Vagina (tissue), 2 donors: ENCODE measurements at places on chromosomes 7 and 10.

DNA sequence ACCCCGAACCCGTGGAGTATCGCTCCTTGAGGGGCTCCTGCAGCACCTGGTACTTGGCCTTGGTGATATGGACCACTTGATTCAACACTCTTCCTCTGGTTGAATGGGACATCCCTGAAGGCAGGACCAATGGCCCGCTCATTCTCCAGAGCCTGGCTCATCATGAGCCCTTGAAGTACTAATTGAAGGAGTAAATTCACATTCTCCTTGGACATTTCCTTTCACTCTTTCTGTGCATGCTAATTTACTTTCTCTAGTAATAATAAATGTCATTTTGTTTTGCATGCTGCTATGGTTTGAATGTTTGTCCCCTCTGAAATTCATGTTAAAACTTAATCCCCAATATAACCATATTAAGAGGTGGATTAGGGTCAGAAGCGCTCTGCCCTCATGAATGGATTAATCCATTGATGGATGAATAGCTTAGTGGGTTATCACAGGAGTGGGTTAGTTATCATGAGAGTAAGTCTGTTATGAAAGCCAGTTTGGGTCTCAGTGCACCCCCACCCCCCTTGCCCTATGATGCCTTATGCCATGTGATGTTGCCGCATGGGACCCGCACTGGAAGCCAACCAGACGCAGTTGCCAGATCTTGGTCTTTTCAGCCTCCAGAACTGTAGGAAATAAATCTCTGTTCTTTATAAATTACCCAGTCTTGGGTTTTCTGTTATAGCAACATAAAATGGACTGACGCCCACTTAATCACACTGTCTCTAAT lies 23.8 kb downstream of the FGFBP3 start:
- no peak overlapping the region for H3K4me3 ChIP-seq
- no peak overlapping the region for H3K27ac ChIP-seq
- no peak for DNase-seq
- H3K36me3 ChIP-seq: no peaks in the 10 kb centered on the region
- H3K4me1 ChIP-seq: peaks cover 31% of the 10 kb centered on the region
- no peaks in the 10 kb centered on the region for H3K27me3 ChIP-seq

- no peak overlapping the region for H3K27ac ChIP-seq
- H3K36me3 ChIP-seq: no peaks in the 10 kb centered on the region
- no peak for DNase-seq
- H3K4me1 ChIP-seq: peaks cover 26% of the 10 kb centered on the region
- no peaks in the 10 kb centered on the region for H3K27me3 ChIP-seq
These were observed 217.0 kb downstream of the CREB5 start for GRCh38 chr7:28629216-28629842.

DNA sequence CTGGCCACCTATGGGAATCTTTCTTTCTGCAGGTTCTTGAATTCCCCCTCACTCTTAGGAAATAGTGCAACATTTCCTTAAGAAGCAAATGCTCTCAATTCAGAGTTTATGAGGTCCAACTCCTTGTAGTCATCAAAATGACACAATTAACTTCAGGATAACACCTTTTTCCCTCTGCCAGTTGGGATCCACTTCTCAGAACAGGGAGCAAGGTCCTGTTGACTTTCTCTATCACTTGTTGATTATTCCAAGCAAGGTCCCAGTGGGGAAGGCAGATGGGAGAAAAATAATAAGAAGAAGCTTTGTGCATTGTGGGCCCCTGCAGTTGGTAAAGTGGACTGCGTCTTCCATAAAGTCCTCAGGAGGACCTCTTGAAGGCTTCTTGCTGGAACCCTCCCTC lies 315.6 kb upstream of the NPSR1 start:
- H3K4me1 ChIP-seq: no peaks in the 10 kb centered on the region
- H3K4me3 ChIP-seq: no peak overlapping the region
- H3K27me3 ChIP-seq: no peaks in the 10 kb centered on the region
- no peaks in the 10 kb centered on the region for H3K36me3 ChIP-seq
- H3K27ac ChIP-seq: no peak overlapping the region
- no peak for DNase-seq

DNA sequence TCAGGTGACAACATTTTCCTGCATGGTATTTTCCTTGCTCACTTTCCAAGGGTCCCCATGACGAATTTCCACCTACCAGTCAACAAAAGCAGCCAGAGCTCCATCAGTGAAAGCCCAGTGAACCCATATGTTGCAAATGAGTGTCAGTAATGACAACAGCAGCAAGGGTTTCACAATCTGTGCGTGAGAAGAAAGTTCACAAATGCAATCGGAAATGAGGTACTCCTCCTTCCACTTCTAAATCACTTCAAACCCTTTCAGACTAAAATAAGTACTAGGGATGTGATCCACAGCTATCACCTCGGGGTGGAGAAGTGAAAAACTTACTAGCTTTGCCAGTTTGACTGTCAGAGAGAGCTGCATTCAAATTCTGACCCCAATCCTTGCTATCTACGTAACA lies 55.6 kb upstream of the BET1 start:
- no peaks in the 10 kb centered on the region for H3K36me3 ChIP-seq
- DNase-seq: no peak
- no peaks in the 10 kb centered on the region for H3K4me1 ChIP-seq
- no peaks in the 10 kb centered on the region for H3K27me3 ChIP-seq

DNA sequence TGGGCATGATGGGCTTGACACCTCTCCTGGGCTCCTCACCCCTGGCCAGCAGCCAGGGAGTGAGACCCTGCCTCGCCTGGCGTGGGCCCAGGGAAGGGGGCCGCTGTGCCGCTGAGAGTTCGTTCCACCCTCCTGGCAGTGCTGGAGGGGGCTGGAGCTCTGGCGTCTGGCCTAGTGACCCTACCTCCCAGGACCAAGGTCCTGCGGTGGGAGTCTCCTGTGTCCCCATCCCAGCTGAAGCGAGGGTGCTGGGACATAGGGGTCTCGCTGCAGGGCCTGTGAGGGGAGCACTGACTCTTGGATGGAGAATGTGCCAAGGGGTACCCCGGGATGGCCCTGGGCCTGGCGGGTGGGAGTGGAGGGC lies 1.2 kb downstream of the GTF2IRD1 start:
- DNase-seq: no peak
- peak overlapping the region; percentile 97 for H3K27ac ChIP-seq
- H3K27me3 ChIP-seq: no peaks in the 10 kb centered on the region
- H3K4me3 ChIP-seq: peak overlapping the region; percentile 96

DNA sequence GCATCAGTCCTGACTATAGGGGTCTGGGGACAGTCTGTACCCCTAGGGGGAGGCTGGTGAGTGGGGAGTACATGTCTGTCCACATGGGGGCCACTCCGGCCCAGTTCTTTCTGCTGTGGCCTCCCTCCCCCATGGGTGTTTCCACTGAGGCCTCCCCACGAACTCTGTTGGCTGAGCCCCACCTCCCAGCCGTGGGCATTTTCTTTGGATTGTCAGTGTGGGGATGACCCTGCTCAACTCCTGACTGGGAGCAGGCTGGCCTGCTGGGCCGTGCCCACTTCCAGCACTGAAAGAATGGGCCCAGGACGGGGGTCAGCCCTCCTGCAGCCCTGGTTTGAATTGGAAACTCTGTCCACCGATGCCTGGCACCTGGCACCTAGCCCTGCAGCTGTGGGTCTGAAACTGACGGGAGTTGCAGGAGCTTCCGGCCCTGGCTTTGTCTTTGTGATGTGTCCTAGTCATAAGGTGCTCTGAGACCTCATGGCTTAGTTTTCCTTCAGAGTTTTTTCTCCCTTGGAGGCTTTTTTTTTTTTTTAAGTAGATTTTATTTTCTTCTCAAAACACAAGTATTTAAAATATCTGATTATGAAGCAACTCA lies 46.5 kb downstream of the LHPP start:
- H3K36me3 ChIP-seq: no peaks in the 10 kb centered on the region
- no peak overlapping the region for H3K27ac ChIP-seq
- H3K4me3 ChIP-seq: no peak overlapping the region
- no peaks in the 10 kb centered on the region for H3K4me1 ChIP-seq
- no peaks in the 10 kb centered on the region for H3K27me3 ChIP-seq

DNA sequence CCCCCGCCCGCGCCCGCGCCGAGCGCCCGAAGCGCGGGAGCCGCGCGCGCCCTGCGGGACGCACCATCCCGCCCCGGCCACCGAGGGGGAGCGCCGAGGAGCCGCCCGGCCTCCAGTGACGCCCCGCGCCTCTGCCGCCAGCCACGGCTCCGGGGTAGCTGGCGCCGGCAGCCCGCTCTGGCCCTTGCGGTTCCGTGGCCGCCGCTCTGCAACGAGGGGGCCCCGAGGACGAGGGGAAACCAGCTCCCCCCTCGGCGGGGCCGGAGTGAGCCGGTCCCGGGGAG lies at the start of gene PAXIP1:
TSS of gene PAXIP1 (minus strand) at position 33 of the 284 bp plus-strand sequence. CDS start 195 bp downstream, outside the sequence.
- no peaks in the 10 kb centered on the region for H3K27me3 ChIP-seq
- H3K27ac ChIP-seq: peak within 1 kb of the TSS; percentile 93
- DNase-seq: no peak
- H3K36me3 ChIP-seq: peaks cover 6% of the 10 kb centered on the region
- H3K4me3 ChIP-seq: peak within 1 kb of the TSS; percentile 96
- H3K4me1 ChIP-seq: peaks cover 28% of the 10 kb centered on the region

GRCh38 chr10:78627254-78627795 lies 441.4 kb upstream of the ZMIZ1 start:
- no peaks in the 10 kb centered on the region for H3K27me3 ChIP-seq
- H3K4me3 ChIP-seq: no peak overlapping the region
- DNase-seq: no peak
- H3K4me1 ChIP-seq: no peaks in the 10 kb centered on the region
- H3K27ac ChIP-seq: no peak overlapping the region

- DNase-seq: no peak
- H3K27ac ChIP-seq: no peak overlapping the region
- H3K27me3 ChIP-seq: no peaks in the 10 kb centered on the region
- H3K36me3 ChIP-seq: no peaks in the 10 kb centered on the region
- H3K4me1 ChIP-seq: no peaks in the 10 kb centered on the region
These were observed 214.5 kb downstream of the MBL2 start for GRCh38 chr10:52558090-52558489.

- H3K4me3 ChIP-seq: no peak overlapping the region
- H3K27ac ChIP-seq: no peak overlapping the region
- H3K4me1 ChIP-seq: peaks cover 26% of the 10 kb centered on the region
- no peak for DNase-seq
- no peaks in the 10 kb centered on the region for H3K27me3 ChIP-seq
These were observed 2.8 kb downstream of the MPP7 start for GRCh38 chr10:28300027-28300426.

- H3K4me1 ChIP-seq: no peaks in the 10 kb centered on the region
- H3K27me3 ChIP-seq: no peaks in the 10 kb centered on the region
- no peak for DNase-seq
- H3K36me3 ChIP-seq: no peaks in the 10 kb centered on the region
- no peak overlapping the region for H3K4me3 ChIP-seq
These were observed 569.5 kb upstream of the LRRN3 start for GRCh38 chr7:110521357-110521911.

DNA sequence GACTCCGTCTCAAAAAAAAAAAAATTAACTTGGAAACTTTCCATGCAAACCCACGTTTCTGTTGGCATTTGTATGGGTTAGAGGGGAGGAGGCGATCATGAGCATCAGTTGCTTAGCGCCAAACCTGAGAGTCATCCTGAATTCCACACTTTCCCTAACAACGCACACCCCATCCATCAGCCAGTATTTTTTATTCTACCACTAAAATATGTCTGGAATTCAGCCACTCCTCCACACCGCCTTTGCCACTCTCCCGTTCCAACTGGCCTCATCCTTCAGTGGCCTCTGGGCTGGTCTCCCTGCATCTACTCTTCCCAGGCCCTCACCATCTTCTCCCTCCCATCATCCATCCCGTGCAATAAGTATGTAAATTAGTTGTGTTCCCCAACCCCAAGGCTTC lies 4.7 kb upstream of the LMBR1 start:
- no peak for DNase-seq
- H3K36me3 ChIP-seq: no peaks in the 10 kb centered on the region
- H3K27me3 ChIP-seq: no peaks in the 10 kb centered on the region
- no peak overlapping the region for H3K4me3 ChIP-seq
- no peak overlapping the region for H3K27ac ChIP-seq

GRCh38 chr10:61487506-61487905 lies 34.3 kb upstream of the TMEM26 start:
- H3K36me3 ChIP-seq: no peaks in the 10 kb centered on the region
- DNase-seq: no peak
- no peaks in the 10 kb centered on the region for H3K27me3 ChIP-seq
- H3K4me1 ChIP-seq: no peaks in the 10 kb centered on the region
- H3K4me3 ChIP-seq: no peak overlapping the region

DNA sequence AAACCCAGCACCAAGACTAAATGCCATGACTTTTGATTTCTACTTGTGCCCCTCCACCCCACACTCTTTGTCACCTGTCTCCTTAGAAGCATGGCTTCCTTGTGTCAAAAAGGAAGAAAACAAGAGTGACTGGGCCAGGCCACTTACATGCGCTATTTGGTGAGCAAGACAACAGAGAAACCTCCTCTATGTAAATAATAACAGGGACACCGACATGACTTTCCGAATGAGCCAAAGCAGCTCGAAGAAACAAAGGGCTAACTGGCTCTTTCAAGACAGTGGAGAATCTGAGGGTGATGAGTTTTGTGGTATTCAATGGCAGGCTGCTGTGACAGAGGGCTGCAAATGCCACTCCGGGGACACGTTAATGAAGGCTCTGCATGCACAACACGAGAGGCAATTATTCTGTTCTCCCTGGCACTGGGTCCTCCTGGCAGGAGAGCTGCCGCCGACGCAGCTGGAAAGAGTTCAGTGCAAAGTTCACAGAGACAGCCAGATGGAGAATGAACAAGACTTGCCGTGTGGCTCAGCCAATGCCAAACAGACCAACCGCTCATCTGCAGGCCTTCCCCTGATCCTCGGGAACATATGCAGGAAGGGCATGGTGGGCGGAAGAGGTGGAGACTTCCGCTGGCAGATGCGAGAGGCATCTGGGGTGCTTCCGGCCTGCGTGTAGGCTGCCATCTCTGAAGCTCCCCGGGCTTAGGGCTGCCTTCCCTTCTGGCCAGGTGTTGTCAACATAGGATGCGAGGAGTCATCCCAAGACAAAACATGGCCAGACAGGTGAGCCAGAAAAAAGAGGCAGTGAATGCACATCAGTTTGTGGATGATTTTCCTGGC lies 59.1 kb upstream of the SMNDC1 start:
- H3K4me1 ChIP-seq: no peaks in the 10 kb centered on the region
- no peak for DNase-seq
- no peaks in the 10 kb centered on the region for H3K27me3 ChIP-seq
- no peaks in the 10 kb centered on the region for H3K36me3 ChIP-seq
- no peak overlapping the region for H3K4me3 ChIP-seq
- H3K27ac ChIP-seq: no peak overlapping the region

DNA sequence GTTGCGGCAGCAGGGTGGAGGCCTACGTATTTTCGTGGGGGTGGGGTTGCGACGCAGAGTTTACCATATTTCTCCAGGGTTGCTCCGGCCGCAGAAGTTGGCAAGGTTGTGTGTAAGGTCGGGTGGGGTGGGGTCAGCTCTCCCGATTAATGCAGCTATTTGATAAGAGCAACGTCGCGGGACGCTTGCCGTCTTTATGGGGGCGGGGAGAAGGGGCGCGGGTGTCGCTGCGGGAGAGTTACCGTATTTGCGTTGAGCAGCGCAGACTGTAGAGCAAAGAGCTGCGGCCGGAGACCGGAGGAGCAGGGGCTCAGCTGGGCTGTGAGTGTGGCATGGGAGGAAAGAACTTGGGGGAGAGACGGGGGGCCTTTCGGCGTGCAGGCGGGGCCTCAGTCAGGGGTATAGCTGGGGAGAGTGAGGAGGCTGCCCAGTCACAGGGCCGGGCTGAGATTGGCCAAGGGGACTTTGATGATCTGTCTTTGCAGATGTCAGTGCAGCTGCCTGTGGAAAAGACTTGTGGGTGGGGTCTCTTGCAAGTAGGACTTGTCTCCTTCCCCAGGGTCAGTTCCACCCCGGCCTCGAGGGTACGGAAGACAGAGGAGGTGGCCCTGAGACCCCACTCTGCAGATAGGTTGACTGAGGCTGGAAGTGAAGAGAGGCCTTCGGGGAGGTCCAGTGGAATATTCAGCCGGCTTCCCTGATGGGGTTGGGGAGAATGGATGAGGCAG lies 26.6 kb downstream of the ZNF775 start:
- no peaks in the 10 kb centered on the region for H3K36me3 ChIP-seq
- H3K27ac ChIP-seq: peak overlapping the region; percentile 93
- peak overlapping the region; percentile 81 for H3K4me3 ChIP-seq
- peaks cover 25% of the 10 kb centered on the region for H3K4me1 ChIP-seq
- no peaks in the 10 kb centered on the region for H3K27me3 ChIP-seq
